NCI-H460 (cell line): ENCODE measurements at places on chromosomes 1 and 21. TPM values are rescaled to one million over a fixed set of nuclear protein-coding genes. Genes with fewer than 3 reads are reported as not detected.

The APOBEC4 gene
- not detected in 2 replicates for total RNA-seq

The SLC45A1 gene
- 0.92 and 1.4 TPM in 2 replicates for total RNA-seq

The HEATR1 gene
- 84.3 and 102 TPM in 2 replicates for total RNA-seq

The CFHR1 gene
- total RNA-seq = 0.55 and 1.3 TPM in 2 replicates

The PRELP gene
- not detected in 2 replicates for total RNA-seq

The SIK1 gene
- 14.8 and 23.2 TPM in 2 replicates for total RNA-seq

The LCE3C gene
- not detected in 2 replicates for total RNA-seq

The TOR1AIP1 gene
- total RNA-seq = 55.3 and 57.7 TPM in 2 replicates

The TRIM17 gene
- total RNA-seq = not detected in 2 replicates

The PTGS2 gene
- 2.4 and 3.7 TPM in 2 replicates for total RNA-seq

The S100A7 gene
- not detected in 2 replicates for total RNA-seq

The IL6R gene
- total RNA-seq = 4.9 and 7.6 TPM in 2 replicates

The FCRL3 gene
- not detected in 2 replicates for total RNA-seq

The COL24A1 gene
- 0.09 and 0.30 TPM in 2 replicates for total RNA-seq

The PLEKHA6 gene
- 0.07 and 0.14 TPM in 2 replicates for total RNA-seq

The CD244 gene
- total RNA-seq = not detected in 2 replicates

The NBPF10 gene
- 0.72 and 0.77 TPM in 2 replicates for total RNA-seq

The CFHR3 gene
- 3.6 and 5.0 TPM in 2 replicates for total RNA-seq

The ZBTB37 gene
- 12.6 and 14.3 TPM in 2 replicates for total RNA-seq

The ST6GALNAC3 gene
- total RNA-seq = 0.67 and 0.87 TPM in 2 replicates

The NTNG1 gene
- 0.27 TPM in 1 of 2 replicates, not detected in the other for total RNA-seq

The EFHD2 gene
- total RNA-seq = 212 and 236 TPM in 2 replicates

The OR1C1 gene
- 0.02 TPM in 1 of 2 replicates, not detected in the other for total RNA-seq
